Fibroblast of skin of abdomen (primary cell): ENCODE measurements at places on chromosomes 3 and 15.
A peak's percentile ranks its signal among the peaks of the same experiment; 100 is the strongest.

GRCh38 chr3:190013943-190014924, 106.5 kb downstream of the P3H2 start:
- DNase-seq = no peak

- DNase-seq = no peak
Observed at GRCh38 chr3:184491011-184491576, 70.5 kb upstream of the EPHB3 start.

DNA sequence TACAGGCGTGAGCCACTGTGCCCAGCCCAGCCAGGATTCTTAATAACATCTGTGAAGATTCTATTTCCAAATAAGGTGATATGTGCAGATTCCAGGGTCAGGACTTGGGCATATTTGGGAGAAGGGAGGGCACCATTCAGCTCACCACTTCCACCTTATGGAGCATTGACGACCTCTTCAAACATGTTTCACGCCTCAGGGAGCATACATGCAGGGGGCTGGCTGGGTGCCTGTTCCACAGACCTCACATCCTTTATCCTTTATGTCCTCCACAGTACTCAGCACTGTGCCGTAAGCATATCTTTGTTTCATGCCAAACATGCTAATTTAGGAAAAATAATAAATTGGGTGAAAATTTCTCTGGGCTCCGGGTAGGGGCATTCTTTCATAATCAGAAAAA, 229.0 kb downstream of the THSD4 start:
- no peak for DNase-seq

DNA sequence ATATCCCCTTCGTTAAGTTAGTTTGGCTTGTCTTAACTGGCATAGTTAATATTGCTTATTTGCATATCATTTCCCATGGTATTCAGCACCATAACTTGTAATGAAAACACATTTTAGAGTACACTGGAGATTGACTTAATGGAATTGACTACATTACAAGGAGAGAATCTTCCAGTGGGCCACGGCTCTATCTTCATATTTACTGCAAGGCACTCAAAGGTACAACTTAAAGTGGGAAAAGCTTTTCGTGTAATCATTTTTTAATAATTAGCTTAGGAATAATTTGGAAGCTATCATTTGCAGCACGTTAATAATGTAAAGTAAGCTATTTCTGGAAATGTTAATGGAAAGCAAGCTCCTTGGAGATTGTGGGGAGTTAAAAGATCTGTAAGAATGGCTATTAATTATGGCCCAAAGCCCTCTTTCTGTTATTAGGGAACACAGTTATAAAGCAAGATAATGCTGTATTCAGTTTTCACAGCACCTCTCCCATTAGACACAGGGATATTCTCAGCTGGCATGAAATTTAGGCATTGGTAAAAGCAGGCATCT, 551.5 kb upstream of the RGMA start:
- DNase-seq = no peak

DNA sequence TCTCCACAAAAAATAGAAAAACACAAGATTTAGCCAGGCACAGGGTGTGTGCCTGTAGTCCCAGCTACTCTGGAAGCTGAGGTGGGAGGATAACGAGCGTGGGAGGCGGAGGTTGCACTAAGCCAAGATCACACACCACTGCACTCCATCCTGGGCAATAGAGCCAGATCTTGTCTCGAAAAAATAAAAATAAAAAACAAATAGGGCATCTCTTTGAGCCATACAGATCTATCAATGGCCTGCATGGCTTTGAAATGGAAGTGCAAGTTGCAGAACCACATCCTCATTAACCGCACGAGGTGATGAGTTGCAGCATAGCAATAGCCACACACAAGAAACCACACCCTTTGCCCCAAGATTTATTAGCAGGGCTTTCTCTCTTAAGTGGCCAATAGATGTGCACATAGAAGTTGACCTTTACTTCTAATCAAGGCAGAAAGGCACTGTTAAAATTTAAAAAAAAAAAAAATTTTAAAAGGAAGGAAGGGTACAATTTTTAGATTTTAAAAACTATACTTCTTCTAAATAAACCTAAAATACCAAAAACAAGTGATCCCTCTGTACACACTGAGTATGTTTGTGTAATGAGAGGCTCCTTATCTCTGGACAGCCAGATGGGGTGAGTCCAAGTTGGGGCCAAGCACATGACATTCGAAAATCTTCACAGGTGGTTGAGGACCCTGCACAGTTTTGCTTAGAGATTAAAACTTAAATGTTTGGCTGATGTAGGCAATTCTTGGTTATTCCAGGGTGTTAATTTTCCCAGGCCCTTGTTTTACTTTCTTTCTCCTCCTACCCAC, 53.4 kb downstream of the FILIP1L start:
- DNase-seq = no peak

DNA sequence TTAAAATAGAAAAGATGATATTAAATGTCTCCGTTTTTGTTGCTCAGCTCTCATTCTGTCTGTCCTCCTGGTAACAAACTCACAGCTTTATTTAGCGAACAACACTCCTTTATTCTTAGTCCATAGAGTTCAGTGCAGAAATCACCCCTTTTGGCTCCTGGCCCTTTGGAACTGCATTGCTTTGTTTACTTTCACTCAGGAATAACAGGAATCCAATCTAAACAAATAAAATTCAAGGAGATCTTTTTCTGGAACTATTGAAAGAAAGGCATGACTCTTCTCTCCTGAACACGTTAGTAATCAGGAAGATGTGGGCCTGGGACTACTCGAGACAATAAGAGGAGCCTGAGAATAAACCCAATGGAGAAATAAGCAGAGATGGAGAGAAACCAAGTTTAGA, 409.2 kb downstream of the DIPK2A start:
- no peak for DNase-seq

DNA sequence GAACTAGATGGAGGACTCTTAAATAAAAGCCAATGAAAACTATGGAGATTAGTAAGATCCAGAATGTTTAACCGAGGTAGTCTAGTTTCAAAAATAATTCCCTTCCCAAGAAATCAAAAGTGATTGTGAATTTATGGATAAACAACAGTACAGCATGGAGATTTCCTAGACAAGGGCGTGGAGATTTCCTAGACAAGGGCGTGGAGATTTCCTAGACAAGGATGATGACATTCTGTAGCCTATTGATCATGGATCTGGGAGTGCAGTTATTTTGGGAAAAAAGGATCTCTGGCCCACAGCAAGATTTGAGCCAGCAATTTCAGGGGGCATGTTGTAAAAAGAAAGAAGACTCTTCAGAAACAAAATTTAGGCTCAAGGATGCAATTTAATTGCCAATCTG, 175.3 kb downstream of the RAP2B start:
- DNase-seq = no peak

DNA sequence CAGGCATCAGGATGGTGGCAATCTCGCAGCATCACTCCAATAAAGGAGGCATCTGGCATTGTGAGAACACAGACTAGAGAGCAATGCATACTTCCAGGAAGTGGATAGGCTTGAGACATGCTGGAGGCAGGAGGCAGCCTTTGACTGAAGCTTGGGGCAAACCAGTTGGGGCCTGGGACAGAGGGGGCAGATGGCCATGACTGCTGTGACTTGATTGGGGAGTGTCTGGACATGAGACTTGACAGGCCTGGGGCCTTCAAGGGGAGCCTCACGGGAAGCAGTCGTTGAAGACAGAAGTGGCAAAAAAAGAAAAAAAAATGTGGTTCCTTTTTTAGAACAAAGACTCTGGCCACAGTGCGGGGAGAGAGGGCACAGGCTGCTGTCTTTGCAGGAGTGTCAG, 44.7 kb upstream of the CHRNA7 start:
- DNase-seq = no peak

DNA sequence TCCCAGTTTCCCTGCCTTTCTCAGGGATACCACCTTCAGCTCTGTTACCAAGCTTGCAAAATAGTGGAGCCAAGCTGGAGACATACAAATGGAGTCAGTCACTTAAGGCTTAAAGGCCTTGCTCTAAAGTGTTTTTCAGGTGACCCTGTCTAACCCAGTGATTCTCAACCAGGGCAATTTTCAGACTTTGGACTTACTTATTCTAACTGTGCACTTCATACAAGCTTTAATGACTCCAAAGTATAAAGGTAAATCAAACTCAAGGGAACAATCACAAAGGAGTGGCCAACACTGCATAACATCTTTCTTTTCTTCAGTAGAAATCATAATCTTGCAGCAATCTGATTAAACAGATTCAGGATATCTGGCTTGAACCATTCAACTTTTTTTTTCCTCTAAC, 9.4 kb downstream of the ANO10 start:
- no peak for DNase-seq

DNA sequence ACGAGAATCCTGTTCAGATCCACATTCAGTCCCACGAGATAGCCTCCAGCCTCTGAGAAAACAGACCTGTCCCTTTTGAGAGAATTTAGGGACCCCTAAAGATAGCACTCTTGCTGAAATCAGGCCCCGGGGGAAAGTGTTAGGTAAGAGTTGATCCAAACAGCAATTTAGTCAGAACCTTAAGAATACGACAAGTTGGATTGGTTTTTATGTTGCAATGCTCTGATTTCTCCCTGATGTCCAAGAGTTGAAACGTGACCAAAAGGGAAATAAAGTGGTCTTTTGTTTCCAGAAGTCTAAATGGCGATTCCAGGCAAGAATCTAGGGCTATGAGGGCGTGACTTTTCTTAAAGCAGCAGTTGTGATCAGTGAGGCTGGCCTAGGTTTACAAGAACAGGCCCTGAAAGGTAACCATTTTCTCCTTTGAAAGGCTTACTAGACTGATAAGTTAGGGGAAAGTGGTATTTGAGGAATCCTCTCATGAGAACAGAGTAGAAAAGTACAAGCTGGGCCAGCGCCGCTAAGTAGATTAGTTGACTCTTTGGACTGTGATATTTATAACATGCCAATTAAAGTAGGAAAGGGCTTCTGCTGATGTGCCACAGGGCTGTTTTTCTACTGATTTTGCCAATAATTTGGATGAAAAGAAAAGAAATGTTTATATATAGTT, 4.9 kb downstream of the MAN2A2 start:
- no peak for DNase-seq

GRCh38 chr3:107598926-107599771, 76.4 kb downstream of the BBX start:
- peak; percentile 53 for DNase-seq

GRCh38 chr15:51085764-51086163, 8.9 kb downstream of the TNFAIP8L3 start:
- DNase-seq = no peak

GRCh38 chr3:41159588-41160189, 39.6 kb upstream of the CTNNB1 start:
- DNase-seq = no peak

- DNase-seq = no peak
Observed at GRCh38 chr3:24565656-24566055, 71.0 kb upstream of the THRB start.

GRCh38 chr3:63877737-63878393, 14.2 kb downstream of the ATXN7 start:
- no peak for DNase-seq

DNA sequence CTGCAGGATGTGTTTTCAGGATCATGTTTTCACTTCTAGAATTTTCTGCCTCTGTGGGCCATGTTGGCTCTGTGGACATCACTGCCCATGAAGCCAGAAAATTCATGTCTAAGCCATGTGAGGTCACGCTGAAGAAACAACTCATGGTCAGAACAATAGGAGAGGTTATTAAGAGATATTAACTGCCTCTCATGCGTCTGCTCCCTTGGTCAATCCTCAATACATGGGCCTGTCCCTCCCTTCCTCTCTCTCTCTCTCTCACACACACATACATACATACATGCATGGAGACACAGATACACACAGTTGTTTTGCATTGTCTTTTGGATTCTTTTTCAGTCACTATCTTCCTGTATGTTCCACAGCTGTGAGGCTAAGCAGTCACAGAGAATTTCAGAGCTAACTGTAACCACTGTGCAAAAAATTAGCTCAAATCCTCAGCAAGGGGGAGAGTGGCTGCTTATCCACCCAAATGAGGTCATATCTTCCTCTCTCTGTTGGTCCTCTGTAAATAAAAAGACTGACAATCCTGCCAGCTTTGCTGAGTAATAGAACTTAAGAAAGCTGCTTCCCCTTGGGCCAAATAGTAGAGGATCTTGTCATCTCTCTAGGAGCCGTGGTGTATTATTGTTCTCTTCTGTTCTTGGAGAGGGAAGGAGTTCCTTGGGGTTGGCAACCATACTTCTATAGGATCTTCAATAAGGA, 45.6 kb downstream of the LRTM1 start:
- DNase-seq = peak; percentile 96

GRCh38 chr3:156725682-156726081, 51.3 kb downstream of the TIPARP start:
- no peak for DNase-seq

DNA sequence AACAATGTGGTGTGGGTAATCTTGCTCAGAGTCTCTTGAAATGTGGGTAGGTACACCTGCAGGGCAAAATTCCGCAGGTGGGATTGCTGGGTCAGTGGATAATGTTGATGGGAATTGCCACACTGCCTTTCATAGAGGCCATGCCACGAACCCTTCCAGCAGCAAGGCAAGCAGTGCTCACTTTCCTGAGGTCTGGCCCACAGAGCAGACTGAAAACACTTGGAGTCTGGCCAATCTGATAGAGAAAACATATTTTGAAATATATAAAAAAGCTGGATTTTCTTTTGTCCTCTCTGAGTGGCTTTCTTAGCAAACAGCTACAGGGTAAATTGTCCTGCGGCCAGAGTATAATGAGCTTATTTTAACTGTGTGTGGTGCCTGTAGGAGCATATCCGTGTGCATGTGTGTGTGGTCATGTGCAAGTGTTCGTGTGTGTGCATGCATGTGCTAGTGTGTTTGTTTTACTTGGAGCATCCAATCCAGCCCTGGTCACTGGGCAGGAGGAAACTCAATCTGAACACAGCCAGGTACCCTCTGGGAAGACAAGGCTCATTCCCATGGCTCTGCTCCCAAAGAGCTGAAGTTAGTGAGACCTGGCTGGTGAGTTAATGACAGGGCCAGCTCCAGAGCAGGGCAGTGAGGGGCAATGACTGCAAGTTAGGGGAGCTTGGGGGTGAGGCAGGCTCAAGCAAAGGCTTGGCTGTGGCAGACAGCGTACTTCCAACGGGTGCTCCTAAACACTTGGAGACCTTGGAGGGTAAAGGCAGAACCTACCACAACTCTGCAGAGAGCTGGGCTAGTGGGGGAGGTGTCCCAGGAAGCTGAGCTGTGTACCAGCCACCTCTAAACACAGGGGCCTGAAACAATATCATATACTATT, 91.3 kb downstream of the PLXNA1 start:
- DNase-seq = no peak

- no peak for DNase-seq
Observed at GRCh38 chr3:159429702-159430101, 558.9 kb upstream of the IL12A start.

DNA sequence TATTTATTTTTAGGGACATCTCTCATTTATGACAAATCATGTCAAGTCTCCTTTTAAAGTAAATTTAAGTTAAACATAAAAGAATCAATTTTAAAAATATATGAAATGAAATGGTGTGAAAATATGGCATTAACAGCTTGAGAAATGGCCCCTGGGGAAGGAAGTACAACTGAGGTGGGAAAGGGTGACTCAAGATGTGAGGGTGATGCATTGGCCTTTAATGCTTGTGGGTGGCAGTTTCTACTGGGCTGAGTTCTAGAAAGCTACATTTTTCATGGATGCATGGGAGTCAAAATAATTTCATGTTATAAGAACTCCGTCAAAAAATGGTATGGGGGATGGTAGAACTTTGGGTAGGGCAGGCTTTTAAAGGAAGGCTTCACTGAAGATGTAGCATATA, 708.8 kb upstream of the CFAP20DC start:
- no peak for DNase-seq

GRCh38 chr3:147572970-147573340, 163.8 kb downstream of the ZIC1 start:
- DNase-seq = no peak

- peak; percentile 91 for DNase-seq
Observed at GRCh38 chr3:12658593-12659058, 5.3 kb downstream of the RAF1 start.
